Upper lobe of left lung (tissue), 6 donors: ENCODE measurements at places on chromosomes 11 and 22.

GRCh38 chr11:13487661-13488030, 8.2 kb downstream of the PTH start:
- no peak for DNase-seq

GRCh38 chr22:27740202-27740748, 61.3 kb downstream of the MN1 start:
- no peak for DNase-seq

GRCh38 chr11:22677153-22677903, 10.9 kb downstream of the GAS2 start:
- no peak for DNase-seq

GRCh38 chr11:112809429-112809828, 151.8 kb upstream of the NCAM1 start:
- no peak for DNase-seq

GRCh38 chr11:24389575-24389974, 107.3 kb upstream of the LUZP2 start:
- no peak for DNase-seq

DNA sequence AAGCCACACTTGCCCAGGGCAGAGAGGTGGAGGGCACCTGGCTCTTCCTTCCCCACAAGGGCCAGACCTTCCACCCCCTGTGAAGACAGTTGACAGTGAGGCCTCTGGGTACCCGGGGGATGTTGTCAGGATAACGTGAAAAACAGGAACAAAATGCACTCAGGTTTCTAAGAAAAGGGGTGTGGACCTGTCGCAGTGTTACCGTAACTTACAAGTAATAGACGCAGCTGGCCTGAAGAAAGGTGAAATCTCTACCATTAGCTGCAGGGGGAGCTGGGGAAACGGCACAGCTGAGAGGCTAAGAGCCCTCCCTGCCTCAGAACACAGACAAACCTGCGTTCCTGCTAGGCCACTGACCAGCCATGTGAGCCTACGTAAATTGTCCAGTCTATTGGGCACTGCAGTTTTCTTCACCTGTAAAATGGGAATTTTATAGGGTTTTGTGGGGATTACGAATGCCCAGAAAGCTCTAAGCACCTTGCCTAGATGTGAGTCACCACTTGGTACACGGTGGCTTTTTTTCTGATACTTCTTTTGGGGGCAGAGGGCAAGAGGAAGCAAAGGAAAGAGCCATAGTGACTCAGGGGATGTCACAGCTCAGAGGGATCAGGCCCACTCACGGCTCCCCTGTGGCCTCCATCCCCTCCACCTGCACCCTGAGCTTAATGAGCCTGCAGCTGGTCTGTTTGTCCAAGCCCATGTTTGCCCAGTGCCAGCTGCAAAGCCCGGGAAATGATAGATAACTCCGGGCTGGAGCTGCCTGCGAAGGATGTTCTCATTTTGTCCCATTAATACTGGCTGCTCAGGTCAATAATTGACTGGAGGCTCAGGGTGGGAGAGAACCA, 18.4 kb upstream of the CABP7 start:
- DNase-seq: peak; percentile 53

- DNase-seq: no peak
These were observed 44.3 kb downstream of the POLD3 start for GRCh38 chr11:74636630-74637184.
